ENCODE measurements at places on chromosomes 16 and 17. TPM values are rescaled to one million over a fixed set of nuclear protein-coding genes. Genes with fewer than 3 reads are reported as not detected.

Gene NPIPA3
- 1.8 TPM for total RNA-seq

Gene KRT40
- total RNA-seq: not detected

Gene HOXB7
- 0.25 TPM for total RNA-seq

Gene TMEM98
- total RNA-seq: 0.58 TPM

Gene TPPP3
- total RNA-seq: not detected

Gene BLMH
- total RNA-seq: 52.7 TPM

Gene KRTAP16-1
- 0.12 TPM for total RNA-seq

Gene TVP23A
- not detected for total RNA-seq

Gene DNASE1L2
- total RNA-seq: 3.4 TPM

DNA sequence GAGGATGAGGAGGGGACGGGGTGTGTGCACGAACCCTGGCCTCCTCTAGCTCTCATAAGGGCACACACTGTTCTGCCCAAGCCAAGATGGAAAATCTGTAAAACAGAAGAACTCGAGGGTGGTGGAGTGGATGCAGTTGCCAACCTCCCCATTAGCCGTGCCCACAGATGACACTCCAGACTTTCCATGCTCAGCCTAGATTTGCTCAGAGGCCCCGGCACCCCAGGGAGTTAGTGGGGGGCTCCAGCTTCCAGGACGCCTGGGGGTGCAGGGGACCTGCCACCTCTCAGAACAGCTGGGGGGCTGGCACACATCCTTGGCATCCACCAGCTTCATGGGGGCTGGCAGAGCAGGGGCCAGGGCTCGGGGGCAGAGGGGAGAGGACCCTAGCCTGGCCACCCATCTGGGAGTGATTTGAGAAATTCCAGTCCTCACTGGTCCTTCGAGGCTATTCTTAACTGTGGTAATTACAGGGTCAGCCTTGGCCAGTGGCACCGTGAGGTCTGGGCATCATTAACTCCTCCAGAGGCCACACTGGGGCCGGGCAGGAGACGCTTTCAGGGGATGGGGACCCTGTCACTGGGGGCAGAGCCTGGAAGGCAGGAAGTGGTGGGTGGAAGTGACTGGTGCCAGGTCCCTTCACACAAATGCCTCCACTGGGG is 14.3 kb downstream of the VASN start:
- H3K4me1 ChIP-seq: peaks cover 2% of the 10 kb centered on the region
- H3K27me3 ChIP-seq: no peaks in the 10 kb centered on the region
- H3K27ac ChIP-seq: no peak overlapping the region

GRCh38 chr17:41962768-41963434 is 3.7 kb upstream of the CNP start:
- DNase-seq: peak; percentile 82
- H3K36me3 ChIP-seq: peaks cover 2% of the 10 kb centered on the region
- no peak overlapping the region for H3K27ac ChIP-seq
- H3K4me3 ChIP-seq: no peak overlapping the region
- H3K4me1 ChIP-seq: peaks cover 23% of the 10 kb centered on the region
- H3K27me3 ChIP-seq: peaks cover 4% of the 10 kb centered on the region

DNA sequence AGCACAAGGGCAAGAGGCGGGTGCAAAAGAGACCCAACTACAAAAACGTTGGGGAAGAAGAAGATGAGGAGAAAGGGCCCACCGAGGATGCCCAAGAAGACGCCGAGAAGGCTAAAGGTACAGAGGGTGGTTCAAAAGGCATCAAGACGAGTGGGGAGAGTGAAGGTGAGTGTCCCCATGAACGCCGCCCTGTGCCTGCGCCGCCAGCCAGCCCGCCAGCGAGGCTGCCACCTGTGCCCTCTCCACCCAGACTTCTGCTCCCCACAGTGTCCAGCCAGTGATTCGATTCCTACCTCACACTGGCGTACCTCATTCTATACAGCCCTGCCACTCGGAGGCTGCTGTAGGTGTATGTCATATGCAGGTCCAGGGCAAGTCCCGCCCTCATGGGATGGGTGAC is 58.8 kb downstream of the CLEC16A start:
- DNase-seq: no peak
- H3K4me3 ChIP-seq: no peak overlapping the region
- H3K27ac ChIP-seq: no peak overlapping the region

DNA sequence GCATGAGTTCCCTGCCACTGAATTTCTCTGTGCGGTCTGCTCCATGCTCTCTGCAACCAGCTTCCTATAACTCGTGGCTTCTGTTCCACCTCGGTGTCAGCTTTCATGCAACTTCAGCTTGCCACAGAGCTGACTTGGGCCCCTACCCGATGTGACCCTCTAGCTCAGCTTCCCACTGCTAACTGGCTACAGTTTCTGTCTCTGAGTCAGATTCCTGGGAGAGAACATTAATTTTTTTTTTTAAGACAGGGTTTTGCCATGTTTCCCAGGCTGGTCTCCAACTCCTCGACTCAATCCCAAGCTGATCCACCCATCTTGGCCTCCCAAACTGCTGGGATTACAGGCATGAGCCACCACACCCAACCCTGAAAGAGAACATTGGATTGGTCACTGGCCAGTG is 35.5 kb upstream of the PSMD7 start:
- no peak for DNase-seq
- H3K27ac ChIP-seq: no peak overlapping the region

- H3K27ac ChIP-seq: no peak overlapping the region
- peaks cover 11% of the 10 kb centered on the region for H3K4me1 ChIP-seq
Observed at GRCh38 chr17:8016632-8017424, 14.4 kb downstream of the GUCY2D start.

GRCh38 chr16:86038926-86039310 is 140.0 kb downstream of the IRF8 start:
- H3K27me3 ChIP-seq: peaks cover 3% of the 10 kb centered on the region
- H3K36me3 ChIP-seq: no peaks in the 10 kb centered on the region
- H3K27ac ChIP-seq: no peak overlapping the region
- no peak overlapping the region for H3K4me3 ChIP-seq

DNA sequence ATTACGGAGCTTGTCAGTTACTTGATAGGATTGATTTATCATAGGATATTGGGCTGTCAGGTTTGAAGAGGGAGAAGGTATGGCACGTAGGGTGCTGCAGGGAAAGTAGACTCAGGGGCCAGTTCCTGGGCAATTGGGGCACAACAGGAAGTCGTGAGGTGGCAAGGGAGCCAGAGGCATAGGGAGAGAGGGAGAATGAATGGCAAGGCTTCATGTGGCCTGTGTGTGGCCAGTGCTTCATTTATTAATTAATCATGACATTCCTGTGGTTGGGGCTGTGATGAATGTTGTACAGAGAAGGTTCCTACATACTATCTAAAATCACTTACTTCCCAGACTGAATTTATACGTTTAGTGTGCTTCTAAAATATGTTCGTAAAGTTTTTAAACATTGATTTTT is 19.3 kb downstream of the MFSD11 start:
- H3K27ac ChIP-seq: no peak overlapping the region
- no peak overlapping the region for H3K4me3 ChIP-seq
- H3K27me3 ChIP-seq: no peaks in the 10 kb centered on the region
- H3K4me1 ChIP-seq: peaks cover 25% of the 10 kb centered on the region
- H3K36me3 ChIP-seq: peaks cover 16% of the 10 kb centered on the region
- no peak for DNase-seq

DNA sequence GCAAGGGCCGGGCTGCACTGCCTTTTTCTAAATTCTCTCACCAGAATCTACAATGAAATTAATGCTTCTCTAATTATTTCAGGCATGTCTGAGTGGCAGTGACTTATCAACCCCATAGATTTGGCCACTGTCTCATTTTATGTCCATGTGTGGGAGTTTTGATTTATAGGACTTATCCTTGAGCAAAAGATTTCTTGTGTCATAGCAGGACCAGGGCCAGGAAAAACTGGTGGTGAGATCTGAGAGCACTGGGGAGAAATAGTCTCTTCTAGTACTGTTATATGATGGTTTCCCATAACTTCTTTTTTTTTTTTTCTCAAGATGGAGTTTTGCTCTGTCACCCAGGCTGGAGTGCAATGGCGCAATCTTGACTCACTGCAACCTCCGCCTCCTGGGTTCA is 1.5 kb upstream of the KRT23 start:
- peaks cover 19% of the 10 kb centered on the region for H3K27me3 ChIP-seq
- DNase-seq: no peak
- no peak overlapping the region for H3K27ac ChIP-seq
- H3K4me3 ChIP-seq: no peak overlapping the region
- no peaks in the 10 kb centered on the region for H3K4me1 ChIP-seq
- no peaks in the 10 kb centered on the region for H3K36me3 ChIP-seq

DNA sequence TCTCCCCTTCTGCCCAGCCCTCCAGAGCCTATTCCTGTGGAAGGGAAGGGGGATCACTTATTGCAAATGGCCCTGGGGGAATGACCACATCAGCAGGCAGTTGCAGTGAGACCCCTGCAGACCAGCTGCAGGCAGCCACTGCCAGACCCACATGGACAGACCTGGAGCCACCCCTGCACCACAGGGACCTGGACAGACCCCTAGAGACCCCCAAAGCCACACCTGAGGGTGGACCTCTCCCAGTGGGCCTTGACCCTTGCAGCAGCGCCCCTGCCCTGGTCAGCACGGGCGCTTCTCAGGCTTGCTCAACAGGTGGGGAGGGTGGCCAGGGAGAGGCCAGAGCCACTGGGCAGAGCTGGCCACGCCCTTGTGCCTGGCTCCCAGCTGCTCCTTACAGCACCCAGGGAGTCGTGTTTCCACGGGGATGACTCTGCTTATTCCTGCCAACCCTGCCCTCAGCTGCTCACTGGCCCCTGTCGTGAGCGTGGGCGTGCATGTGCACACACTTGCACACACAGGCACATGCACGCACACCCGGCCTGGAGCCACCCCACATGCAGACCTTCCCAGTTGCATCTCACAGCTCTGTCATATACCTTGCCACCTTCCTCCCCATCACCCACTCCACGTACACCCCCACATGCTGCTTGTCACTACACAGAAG is 1.3 kb upstream of the SCN4A start:
- no peak for DNase-seq
- H3K27me3 ChIP-seq: peaks cover 4% of the 10 kb centered on the region
- no peaks in the 10 kb centered on the region for H3K36me3 ChIP-seq
- peaks cover 12% of the 10 kb centered on the region for H3K4me1 ChIP-seq
- H3K27ac ChIP-seq: no peak overlapping the region

- H3K36me3 ChIP-seq: no peaks in the 10 kb centered on the region
- DNase-seq: no peak
- peaks cover 5% of the 10 kb centered on the region for H3K4me1 ChIP-seq
- no peak overlapping the region for H3K4me3 ChIP-seq
- no peak overlapping the region for H3K27ac ChIP-seq
Observed at GRCh38 chr17:18380471-18381157, 3.0 kb downstream of the EVPLL start.

GRCh38 chr16:14454391-14454790 is 175.7 kb downstream of the PARN start:
- H3K27ac ChIP-seq: no peak overlapping the region
- DNase-seq: no peak
- H3K4me3 ChIP-seq: no peak overlapping the region
- no peaks in the 10 kb centered on the region for H3K4me1 ChIP-seq
- no peaks in the 10 kb centered on the region for H3K36me3 ChIP-seq
